ENCODE measurements at places on chromosomes 16 and 17. TPM values are rescaled to one million over a fixed set of nuclear protein-coding genes. Genes with fewer than 3 reads are reported as not detected.
A peak's percentile ranks its signal among the peaks of the same experiment; 100 is the strongest.

Gene OR1A1
- not detected for total RNA-seq

GRCh38 chr17:28901866-28902818 lies 737 bp downstream of the DHRS13 start:
- H3K4me1 ChIP-seq, result no peaks in the 10 kb centered on the region
- H3K4me3 ChIP-seq, result peak overlapping the region; percentile 43
- peak overlapping the region; percentile 89 for H3K27ac ChIP-seq
- peaks cover 12% of the 10 kb centered on the region for H3K36me3 ChIP-seq
- DNase-seq, result peak; percentile 66

Gene ASPA
- 11.4 TPM for total RNA-seq

GRCh38 chr17:64278614-64279013 lies 15.6 kb upstream of the TEX2 start:
- no peak for DNase-seq
- no peaks in the 10 kb centered on the region for H3K4me1 ChIP-seq

- H3K4me1 ChIP-seq, result no peaks in the 10 kb centered on the region
- no peaks in the 10 kb centered on the region for H3K36me3 ChIP-seq
- DNase-seq, result no peak
- H3K4me3 ChIP-seq, result no peak overlapping the region
Observed at GRCh38 chr16:54353097-54353496, 66.5 kb upstream of the IRX3 start.

DNA sequence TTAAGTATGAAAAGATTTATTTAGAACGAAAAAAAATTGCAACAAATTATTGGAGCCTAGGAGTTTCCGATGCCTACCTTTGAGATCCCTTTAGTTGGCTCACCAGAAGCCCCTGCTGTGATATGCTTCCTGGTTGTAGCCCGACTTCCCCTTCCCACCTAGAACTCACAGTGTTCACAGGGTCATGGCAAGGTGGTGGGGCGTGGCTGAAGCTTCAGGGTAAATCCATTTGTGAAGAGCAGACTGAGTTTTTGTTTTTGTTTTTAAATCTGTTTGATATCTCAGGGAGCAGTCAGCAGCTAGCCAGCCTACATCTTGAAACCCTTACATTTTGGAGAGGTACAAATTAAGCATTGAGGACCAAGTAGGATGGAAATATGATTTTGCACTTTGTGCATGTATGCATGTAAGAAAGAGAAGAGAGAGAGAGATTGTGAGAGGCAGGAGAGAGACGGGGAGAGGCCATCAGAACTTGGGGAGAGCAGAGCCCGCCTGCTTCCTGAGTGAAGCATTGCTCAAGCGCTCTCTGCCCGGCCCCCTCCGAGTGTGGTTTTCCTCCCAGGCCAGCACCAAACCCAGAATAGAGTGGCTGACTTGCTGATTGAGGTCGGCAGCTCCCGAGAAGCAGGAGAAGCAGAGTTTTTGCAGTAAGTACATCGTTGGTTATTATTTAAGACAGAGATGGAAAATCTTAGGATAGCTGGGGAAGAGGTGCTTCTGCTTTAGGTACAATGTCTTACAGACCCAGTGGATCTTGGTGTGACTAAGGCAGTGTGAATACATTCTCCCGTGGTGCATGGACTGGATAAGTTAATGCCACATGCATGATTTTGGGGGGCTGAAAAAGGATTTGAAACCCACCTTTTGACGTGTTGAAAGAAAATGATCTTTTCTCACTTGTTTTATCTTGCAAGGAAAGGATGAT lies 64.2 kb downstream of the SPECC1 start:
- no peaks in the 10 kb centered on the region for H3K36me3 ChIP-seq
- H3K4me3 ChIP-seq, result peak overlapping the region; percentile 28
- no peaks in the 10 kb centered on the region for H3K4me1 ChIP-seq
- no peak for DNase-seq

- H3K36me3 ChIP-seq, result no peaks in the 10 kb centered on the region
- H3K4me3 ChIP-seq, result no peak overlapping the region
- H3K4me1 ChIP-seq, result no peaks in the 10 kb centered on the region
Observed at GRCh38 chr16:64627781-64628180, 494.1 kb downstream of the CDH11 start.

DNA sequence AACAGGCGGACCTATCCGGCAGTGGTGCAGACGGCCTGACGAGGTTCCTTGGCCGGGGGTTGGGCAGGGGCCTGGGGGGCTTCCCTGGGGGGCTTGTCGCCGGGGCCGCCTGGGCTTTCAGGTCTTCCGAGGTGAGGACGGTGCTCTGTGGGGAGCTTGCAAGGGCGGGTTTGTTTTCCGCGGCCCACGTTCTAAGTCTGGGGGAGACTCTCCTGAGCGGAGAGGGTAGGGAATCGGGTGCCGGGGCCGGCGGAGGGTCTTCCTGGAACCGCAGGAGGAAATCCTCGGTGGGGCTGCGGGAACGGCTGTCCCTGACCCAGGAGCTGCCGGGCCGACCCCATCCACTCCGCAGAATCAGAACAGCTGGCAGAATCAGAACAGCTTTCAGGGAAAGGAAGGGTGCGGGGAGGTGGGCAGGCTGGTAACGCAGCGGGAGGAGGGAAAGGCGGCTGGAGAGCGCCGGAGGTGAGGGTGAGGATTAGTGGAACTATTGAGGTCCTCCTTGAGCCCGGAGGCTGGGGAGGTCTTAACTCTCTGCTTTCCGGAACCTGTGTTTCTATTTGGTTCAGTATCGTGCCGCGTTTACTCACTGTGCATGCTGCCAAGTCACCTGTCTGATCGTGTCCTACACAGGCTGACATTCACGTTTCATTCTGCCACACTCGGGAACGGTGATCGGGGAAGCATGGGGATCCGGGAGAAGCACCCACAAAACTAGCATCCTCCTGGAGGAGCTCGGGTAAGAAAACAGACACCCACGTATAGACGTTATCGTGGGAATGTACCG lies 28.9 kb downstream of the CPSF4L start:
- peaks cover 44% of the 10 kb centered on the region for H3K4me1 ChIP-seq
- H3K27ac ChIP-seq, result peak overlapping the region; percentile 83
- peak; percentile 53 for DNase-seq
- H3K27me3 ChIP-seq, result no peaks in the 10 kb centered on the region
- peaks cover 20% of the 10 kb centered on the region for H3K36me3 ChIP-seq

DNA sequence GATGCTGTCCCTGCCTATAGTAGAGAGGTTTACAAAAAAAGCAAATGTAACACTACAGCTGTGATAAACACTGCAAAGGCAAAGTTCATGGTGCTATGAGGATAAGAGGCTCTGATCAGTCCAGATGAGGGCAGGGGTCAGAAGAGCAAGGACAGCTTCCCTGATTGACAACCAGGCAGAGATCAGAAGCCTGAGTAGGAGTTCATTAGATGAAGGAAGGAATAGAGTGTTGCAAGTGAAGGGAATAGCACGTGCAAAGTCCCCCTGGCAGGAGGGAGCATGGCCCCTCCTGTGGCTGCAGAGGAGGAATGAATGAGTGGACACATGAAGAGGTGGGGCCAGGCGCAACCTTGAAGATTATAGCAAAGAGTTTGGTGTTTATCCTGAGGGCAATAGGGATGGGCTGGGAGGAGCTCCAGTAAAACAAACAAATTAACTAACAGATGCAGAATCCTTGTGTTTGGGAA lies 208.4 kb upstream of the IRX5 start:
- H3K27ac ChIP-seq, result no peak overlapping the region
- no peaks in the 10 kb centered on the region for H3K36me3 ChIP-seq
- H3K4me3 ChIP-seq, result no peak overlapping the region
- H3K4me1 ChIP-seq, result no peaks in the 10 kb centered on the region
- DNase-seq, result no peak
- no peaks in the 10 kb centered on the region for H3K27me3 ChIP-seq

DNA sequence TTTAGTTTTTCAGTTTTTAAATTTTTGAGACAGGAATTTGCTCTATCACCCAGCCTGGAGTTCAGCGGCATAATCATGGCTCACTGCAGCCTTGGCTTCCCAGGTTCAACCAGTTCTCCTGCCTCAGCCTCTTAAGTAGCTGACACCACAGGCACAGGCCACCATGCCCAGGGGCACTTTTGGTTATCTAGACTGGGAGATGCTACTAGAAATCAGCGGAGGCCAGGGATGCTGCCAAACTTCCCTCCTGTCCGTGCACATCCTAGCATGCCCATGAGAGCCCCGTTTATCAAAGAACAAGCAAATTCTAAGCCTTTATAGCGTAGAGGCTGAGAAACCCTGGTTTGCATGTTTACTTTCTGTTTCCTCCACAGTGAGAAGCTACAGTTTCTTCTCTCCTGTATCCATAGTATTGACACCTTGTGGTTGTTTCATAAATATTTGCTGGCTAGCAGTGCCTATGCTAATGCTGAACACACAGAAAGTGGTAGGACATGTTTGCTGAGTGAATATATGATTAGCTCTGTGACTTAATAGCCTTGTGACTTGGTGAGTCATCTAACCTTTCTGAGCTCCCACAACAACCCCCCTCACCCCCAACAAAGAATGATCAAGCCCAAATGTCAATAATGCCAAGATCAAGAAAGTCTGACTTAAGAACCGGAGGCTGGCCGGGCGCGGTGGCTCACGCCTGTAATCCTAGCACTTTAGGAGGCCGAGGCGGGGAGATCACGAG lies 39.2 kb upstream of the MAF start:
- H3K36me3 ChIP-seq, result no peaks in the 10 kb centered on the region
- H3K27ac ChIP-seq, result no peak overlapping the region
- H3K4me3 ChIP-seq, result no peak overlapping the region
- H3K27me3 ChIP-seq, result no peaks in the 10 kb centered on the region
- DNase-seq, result no peak

Gene GLOD4
- 52.0 TPM for total RNA-seq

- no peak overlapping the region for H3K27ac ChIP-seq
- no peaks in the 10 kb centered on the region for H3K27me3 ChIP-seq
- H3K4me1 ChIP-seq, result no peaks in the 10 kb centered on the region
- no peak for DNase-seq
- no peak overlapping the region for H3K4me3 ChIP-seq
Observed at GRCh38 chr16:84150926-84151325, 5.8 kb downstream of the DNAAF1 start.

Gene SLC16A11
- total RNA-seq, result 0.94 TPM

DNA sequence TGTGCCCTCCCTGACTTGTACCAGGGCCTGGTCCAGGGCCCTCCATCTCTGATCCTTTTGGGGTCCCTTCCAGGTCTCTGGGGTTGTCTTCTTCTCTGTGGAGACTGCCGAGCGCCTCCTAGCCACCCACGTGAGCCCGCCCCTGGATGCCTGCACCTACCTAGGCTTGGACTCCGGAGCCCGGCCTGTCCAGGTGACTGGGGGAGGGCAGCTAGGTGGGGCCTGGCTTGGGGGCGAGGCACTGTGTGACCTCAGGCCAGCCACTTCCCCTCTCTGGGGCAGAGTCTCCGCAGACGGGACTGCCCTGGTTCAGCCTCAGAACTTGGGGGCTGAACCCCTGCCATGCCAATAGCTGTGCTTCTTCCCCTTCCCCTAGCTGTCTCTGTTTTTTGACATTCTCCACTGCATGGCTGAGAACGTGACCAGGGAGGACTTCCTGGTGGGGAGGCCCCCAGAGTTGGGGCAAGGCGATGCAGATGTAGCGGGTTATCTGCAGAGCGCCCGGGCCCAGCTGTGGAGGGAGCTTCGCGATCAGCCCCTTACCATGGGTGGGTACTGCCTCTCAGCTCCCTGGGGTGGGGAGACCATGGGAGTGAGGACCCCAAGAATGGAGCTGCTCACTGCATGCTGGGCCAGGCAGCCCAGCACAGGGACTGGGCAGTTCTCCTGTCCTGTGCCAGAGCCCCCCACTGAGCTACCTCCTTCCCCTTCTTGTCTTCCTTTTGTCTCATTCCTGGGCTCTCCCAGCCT lies 14.6 kb downstream of the FCSK start:
- peaks cover 65% of the 10 kb centered on the region for H3K36me3 ChIP-seq
- no peak overlapping the region for H3K4me3 ChIP-seq
- no peaks in the 10 kb centered on the region for H3K27me3 ChIP-seq
- no peak overlapping the region for H3K27ac ChIP-seq

DNA sequence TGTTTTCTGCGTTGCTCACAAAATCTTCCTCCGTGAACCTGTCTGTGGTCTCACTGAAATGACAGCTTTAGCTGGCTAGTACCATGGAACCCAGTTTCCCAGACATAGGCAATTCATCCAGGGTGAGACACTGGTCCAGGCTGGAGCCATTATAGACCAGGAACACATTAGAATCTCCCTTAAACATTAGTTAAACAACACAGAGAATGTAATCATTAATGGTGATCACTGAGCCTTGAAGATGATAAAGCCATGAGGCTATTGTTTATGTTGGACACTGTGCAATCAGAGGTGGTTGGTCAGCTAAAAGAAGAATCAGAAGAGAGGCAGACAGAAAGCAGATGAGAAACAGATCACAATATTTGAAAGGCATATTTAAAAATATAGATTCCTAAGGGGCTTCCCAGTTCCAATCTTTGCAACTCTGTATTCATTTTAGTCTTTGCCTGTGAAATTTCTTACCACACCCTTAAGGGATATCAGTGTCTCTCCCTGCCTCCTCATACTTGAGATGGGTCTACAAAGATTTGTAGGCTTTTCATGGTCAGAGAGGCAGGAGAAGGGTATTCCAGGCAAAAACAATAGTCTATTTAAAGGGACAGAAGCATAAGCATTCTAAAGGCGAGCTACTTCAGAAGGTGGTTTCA lies 317.9 kb downstream of the MAP2K6 start:
- H3K4me1 ChIP-seq, result no peaks in the 10 kb centered on the region
- H3K36me3 ChIP-seq, result no peaks in the 10 kb centered on the region
- no peak overlapping the region for H3K4me3 ChIP-seq
- H3K27ac ChIP-seq, result no peak overlapping the region

- peaks cover 16% of the 10 kb centered on the region for H3K4me1 ChIP-seq
- H3K27ac ChIP-seq, result peak overlapping the region; percentile 95
- no peak for DNase-seq
- H3K4me3 ChIP-seq, result no peak overlapping the region
- H3K36me3 ChIP-seq, result no peaks in the 10 kb centered on the region
- no peaks in the 10 kb centered on the region for H3K27me3 ChIP-seq
Observed at GRCh38 chr17:9241774-9242496, 220.6 kb downstream of the NTN1 start.

DNA sequence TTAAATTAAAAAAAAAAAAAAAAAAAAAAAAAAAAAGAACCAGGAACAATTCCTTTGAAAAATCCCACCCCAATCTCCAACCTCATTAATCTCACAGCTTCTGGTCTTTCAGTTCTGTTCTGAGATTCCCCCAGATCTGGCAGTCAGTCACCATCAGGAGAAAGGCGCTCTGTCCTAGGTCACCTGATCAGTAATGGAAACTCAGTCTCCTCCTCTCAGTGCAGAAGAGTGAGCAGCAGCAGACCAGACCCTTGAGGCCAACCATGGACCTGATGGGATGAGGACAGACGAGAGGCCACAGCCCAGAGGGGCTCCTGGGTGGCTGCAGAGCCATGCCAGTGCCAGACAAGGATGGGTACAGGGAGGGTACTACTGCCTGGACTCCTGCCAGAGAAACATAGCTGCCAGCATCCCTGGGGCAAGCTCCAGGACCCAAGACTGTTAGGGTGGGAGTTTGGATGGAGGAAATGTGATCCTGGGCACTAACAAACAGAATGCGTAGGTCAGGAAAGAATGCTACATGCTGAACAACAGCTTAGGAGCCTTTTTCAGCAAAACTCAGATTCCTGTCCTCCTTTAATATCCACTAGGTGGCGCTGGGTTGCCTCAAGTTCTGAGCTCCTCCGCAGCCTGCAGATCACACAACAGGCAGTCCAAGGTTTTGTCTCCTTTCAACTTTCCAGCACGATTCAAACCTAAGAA lies 28.7 kb downstream of the MPG start:
- peak; percentile 83 for DNase-seq
- H3K4me1 ChIP-seq, result no peaks in the 10 kb centered on the region
- H3K27ac ChIP-seq, result no peak overlapping the region
- H3K4me3 ChIP-seq, result no peak overlapping the region
- no peaks in the 10 kb centered on the region for H3K27me3 ChIP-seq
- H3K36me3 ChIP-seq, result peaks cover 29% of the 10 kb centered on the region
